ENCODE measurements at places on chromosomes 7 and 10.

- DNase-seq: no peak
Measured at GRCh38 chr7:134422638-134423037, 36.3 kb downstream of the AKR1B1 start.

DNA sequence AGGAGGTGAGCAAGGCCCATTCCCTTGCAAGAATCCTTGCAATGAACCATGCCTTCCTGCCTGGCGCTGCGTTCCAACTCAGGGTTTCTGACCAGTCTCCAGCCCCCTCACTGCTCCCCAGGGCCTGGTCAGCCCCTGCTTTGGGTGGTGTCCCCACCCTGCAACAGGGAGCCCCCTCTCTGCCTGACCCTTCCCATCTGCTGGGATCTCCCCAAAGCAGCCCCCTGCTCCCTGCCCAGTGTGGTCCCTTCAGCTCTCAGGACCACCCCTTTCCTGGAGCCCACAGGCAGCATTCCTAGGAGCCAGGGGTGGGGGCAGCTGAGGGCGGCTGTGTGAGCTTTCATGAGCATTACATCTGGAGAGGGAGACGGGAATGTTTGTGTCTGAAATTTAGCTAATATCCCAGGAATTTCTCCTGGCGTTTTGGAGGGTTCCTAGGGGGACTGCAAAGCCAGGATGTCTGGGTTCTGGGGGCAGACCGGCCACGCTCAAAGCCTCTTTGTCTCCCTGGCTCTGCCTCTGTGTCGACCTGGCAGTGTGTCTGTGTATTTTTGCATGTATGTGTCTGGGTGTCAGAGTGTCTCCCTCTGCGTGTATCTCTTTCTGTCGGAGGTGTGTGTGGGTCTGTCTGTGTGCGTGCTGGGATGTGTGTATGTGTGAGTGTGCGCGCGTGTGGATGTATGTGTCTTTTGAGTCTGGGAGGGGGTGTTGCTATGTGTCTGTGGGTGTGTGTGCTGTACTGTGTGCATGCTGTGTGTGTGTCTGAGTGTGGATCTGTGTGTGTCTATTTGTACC, 300.5 kb upstream of the ZMIZ1 start:
- no peak for DNase-seq

DNA sequence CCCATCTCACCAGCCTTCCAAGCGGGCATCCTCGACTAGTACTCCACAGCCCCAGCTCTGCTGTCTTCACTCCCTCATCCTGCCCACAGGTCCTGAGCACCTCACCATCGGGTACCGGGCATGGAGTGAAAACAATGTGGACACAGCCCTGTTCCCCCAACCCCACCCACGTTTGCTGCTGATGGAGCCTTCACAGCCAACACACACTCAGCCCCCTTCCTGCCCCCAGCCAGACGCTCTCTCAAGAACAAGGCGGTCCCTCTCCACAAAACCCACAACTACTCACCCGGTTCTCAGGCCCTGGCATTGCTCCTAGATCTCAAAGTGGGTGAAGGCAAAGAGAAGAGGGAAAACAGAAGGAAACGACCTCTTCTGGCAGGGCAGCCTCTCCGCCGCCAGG, 56.1 kb downstream of the SLIT1 start:
- no peak for DNase-seq

- no peak for DNase-seq
Measured at GRCh38 chr10:118028619-118029018, 18.1 kb downstream of the RAB11FIP2 start.

DNA sequence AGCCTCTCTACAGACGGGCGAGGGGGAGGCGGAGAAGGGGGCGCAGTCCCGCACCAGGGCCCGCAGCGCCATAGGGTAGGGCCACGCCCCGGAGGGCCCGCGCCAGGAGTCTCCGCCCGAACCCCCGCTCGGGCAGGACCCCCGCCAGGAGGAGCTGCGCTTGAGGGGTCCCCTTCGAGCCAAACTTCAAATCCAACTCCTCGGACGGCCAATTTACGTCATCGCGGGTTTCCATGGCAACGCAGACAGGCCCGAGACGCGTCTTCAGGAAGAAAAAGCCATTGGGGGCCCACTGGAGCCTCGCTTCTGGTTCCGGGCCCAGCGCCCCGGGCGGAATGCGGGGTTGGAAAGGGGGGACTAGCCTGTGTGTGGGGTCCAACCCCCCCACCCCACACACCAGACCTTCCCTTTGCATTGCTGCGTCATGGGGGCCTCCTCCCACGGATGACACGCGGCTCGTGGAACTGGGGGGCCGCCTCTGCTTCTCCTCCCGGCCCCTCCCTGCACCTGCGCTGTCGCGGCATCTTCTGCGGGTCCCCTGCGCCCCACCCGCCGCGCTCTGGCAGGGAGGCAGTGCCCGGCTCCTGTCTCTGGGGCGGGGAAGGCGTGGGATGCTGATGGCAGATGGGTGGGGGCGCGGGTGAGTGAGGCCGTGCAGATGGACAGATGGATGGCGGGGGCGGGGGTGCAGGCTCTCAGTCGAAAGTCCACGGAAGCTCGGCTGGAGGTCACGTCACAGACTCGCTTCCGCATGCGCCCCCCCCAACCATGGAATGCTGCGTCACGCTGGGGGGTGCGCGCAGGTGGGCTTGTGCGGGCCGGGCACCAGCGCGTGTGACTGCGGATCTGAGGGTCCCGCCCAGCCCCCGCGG, 1.2 kb downstream of the CALY start:
- DNase-seq: peak; percentile 77
